Stimulated activated CD8-positive, alpha-beta memory T cell treated with anti-CD3 and anti-CD28 coated beads, Interleukin-2, amount 100 ng/mL, for 48 hours (primary cell): ENCODE measurements at places on chromosomes 16 and 17.

GRCh38 chr16:72829846-72830775, 217.8 kb downstream of the ZFHX3 start:
- DNase-seq, result no peak

- no peak for DNase-seq
Measured at GRCh38 chr16:54933281-54934011, 2.8 kb downstream of the IRX5 start.

DNA sequence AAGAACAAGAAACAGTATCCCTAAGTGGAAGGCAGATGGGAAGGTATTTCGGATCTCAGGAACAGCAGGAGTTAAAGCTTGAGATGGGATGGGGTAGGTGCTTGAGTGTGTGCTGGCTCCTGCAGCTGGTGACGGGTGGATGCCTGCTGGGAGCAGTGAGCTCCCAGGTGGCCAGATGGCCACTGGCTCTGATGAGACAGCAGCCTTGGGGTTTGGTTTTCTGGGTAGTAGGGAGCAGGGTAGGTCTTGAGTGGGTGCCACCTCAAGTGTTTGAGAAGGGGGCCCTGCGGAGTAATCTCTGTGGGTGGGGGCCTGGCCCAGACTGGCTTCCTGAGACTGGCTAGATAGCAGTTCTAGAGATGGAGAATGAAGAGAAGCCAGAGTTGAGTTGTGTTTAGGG, 10.3 kb downstream of the EPN2 start:
- DNase-seq, result no peak

DNA sequence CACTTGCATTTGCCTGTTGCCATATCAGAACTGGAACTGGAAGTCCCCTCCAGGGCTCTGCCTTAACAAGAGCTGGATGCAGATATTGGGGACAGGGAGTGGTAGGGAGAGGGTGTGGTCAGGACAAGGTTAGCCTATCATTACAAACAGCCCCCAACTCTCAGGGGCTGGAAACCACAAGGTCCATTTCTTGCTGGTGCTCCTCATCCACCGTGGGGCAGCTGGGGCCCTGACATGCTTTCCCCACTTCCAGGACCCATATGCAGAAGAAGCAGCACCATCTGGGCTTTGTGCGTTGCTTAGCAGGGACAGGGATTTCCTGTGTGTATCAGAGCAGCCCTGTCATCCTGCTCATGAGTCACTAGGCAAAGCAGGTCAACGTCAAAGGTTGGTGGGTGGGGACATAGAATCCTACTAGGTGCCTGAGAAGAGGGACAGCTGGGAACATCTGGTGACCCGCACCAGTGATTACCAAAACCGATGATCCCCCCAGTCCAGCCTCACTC, 26.9 kb downstream of the RGS9 start:
- peak; percentile 33 for DNase-seq

DNA sequence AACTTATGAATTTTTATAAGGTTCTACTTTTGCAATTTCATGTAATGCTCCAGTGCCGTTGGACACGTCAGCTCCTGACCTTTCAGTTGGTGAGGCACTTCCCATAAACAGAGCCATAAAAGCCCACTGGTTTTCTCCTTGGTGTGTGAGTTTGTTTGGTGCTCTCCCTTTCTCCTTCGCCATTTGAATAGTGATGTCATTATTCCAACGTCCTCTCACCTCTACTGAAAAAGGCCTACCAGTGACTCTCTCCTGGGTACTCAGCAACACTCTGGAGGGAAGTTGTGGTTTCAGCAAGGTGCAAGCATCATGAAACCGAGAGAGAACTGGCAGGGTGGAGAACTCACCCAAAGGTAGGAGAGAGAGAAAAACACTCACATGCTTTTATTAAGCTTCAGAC, 29.6 kb upstream of the HNF1B start:
- DNase-seq, result no peak

DNA sequence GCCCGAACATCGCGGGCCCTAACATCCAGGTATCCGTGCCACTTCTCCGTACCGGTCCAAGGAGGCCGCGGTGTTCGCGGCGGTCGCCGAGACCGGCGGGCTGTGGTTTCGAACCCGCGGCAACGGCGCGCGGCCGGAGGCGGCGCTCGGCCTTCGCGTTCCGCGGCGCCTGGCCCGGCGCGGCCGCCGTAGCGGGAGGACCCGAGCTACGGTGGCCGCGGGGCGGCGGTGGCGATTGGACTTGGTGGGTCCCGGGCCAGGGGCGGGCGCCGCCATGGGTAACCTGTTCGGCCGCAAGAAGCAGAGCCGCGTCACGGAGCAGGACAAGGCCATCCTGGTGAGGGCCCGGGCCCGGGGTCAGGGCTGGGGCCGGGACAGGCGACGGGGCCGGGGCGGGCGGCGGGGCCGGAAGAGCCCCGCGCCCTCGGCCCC, at the start of gene CHMP6:
Gene CHMP6, plus strand, starts transcription at position 197 of the 432 bp plus-strand sequence. Its CDS starts 78 bp downstream, at position 275.
- peak; percentile 63 for DNase-seq

- DNase-seq, result no peak
Measured at GRCh38 chr17:27489045-27489715, 32.9 kb downstream of the KSR1 start.

GRCh38 chr17:3033741-3034577, 29.4 kb downstream of the OR1D5 start:
- DNase-seq, result no peak

DNA sequence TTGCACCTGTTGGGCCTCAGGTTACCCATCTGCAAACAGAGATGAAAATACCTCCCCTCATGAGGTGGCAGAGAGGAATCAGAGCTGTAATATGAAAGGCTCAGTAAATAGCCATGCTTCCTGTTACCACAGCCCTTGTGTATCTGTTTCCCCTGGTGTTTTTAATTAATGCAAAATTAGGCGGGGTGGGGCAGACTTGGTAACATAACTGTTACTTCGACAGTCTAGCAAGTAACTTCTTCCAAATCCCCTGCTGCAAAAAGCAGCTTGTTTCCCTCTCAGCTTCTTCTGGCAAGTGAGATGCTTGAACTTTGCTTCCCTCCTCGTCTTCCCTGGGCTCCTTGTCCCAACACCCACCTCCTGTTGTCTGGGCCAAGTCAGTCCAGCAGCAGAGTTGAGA, 381.5 kb downstream of the CPPED1 start:
- DNase-seq, result no peak
